Left ventricle myocardium superior (tissue), 1 donor: ENCODE measurements at places on chromosomes 1 and 21.

- DNase-seq: no peak
These were observed 96.1 kb downstream of the KAZN start for GRCh38 chr1:14694589-14694988.

- DNase-seq: no peak
These were observed 1.9 kb downstream of the ETNK2 start for GRCh38 chr1:204149635-204150565.

DNA sequence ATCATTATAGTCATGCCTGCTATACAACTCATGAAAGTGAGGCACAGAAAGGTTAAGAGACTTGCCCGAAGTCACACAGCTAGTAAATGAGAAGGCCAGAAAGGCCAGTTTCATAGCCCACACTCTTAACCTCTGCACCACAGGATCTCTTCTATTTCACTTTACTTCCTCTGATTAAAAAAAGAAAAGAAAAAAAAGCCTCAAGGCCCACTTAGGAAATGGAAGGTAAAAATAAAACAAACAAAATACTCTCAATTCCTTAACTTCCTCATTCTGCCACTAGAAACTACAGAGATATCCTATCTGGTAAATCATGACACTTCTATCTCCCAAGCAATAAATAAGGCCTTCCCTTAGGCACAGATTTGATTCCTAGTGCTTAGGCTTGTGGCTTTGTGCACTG lies 7.6 kb upstream of the ENAH start:
- no peak for DNase-seq

DNA sequence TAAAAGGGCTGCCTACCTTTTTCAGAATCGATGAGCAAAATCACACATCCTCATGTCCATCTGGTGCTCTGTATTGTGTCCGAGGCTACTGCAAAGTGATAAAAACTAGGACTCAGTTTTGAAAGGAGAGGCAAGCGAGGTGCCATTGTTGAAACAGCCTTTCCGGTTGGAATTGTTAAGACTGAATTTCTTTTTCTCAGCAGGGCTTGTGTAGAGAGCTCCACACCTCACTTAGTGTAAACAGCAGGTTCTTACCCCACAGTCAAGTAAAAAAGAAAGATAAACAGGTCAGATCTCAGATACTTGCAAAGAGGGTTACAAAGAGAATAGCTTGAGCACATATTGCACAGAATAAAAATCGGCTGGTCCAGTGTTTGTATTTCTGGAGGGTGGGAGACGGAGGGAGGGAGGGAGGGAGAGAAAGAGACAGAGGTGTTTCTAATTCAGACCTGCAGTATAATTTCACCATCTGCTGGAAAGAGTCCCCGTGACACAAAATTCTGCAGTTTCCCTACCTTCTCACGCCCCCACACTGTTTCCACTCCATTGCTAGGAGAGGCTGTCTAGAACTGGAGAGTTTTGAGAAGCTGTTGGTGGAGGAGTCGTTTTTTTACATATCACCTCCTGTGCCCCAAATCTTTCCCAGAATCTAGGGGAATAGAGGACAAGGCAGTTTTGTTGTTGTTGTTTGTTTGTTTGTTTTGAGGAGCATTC lies 82.5 kb downstream of the EDEM3 start:
- no peak for DNase-seq

DNA sequence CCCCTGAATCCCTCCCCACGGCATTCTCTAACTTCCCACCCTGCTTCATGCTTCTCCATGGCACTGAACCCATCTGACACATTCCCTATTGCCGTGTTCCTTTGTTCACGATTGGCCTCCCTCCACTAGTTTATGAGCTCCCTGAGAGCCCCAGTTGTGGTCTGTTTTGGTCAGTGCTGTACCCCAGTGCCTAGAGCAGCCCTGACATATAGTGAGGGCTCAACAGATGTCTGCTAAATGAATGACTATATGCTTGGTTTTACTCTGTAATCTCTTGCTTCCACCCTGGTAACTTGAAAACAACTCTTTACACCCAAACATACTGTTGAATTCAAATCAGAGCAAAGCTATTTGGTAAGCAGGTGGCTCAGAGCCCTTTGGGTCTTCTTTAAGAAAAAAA lies 171.1 kb upstream of the EDN2 start:
- DNase-seq: no peak

GRCh38 chr1:101317590-101317989 lies 80.8 kb downstream of the S1PR1 start:
- no peak for DNase-seq

- DNase-seq: no peak
These were observed 41.3 kb downstream of the TBX19 start for GRCh38 chr1:168321945-168322344.

GRCh38 chr1:93000751-93001175 lies 39.5 kb upstream of the DIPK1A start:
- no peak for DNase-seq

DNA sequence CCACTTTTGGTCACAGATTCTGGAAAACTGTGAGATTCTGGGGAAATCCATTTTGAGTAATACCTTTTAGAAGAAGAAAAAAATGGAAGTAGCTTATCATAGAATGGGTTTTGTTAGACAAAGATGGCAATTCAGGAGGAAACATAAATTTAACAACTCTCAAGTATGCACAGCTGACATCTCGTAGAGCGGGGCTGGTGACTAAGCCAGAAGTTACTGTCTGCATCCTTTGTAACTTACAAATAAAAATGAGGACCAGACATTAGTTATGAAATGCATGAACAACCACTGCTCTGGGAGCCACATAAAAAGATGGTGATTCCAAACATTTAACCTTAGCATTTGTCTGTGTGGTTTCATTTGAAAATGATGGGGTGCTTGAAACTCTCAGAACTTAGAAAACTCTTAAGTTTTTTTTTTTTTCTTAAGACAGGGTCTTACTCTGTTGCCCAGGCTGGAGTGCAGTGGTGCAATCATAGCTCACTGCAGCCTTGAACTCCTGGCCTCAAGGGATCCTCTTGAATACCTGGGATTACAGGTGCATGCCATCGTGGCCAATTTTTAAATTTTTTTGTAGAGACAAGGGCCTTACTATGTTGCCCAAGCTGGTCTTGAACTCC lies 49.2 kb upstream of the ATP5PO start:
- no peak for DNase-seq

DNA sequence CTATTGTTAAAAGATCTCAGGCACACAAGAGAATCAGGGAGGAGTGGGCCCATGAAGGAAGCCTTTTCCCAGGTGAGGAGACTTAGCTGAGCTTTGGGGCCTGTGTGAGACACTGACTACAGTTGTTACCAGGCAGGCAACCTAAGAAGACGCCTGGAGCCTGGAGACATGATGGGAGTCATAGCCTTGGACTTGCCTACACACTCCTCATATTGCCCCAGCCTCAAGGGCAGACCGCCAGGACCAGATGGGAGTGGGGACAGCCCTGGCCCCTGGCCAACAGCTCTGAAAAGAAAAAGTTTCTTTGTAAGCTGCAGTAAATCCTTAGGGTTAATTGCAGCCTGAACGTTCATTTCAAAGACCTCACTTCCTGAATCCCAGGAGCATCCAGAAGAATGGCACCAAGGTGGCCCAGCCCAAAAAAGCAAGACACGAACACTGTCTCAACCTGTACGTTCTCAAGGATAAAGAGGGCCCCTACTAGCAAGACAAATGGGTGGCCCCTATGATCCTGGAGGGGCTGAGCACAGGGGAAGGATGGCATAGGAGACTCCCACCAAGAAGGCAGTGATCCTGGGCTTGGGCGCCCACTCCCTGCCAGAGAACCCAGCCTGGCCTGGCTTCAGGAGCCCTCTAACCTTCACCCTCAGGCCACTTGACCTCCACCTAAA lies 33.2 kb upstream of the BTG2 start:
- DNase-seq: peak; percentile 38

- no peak for DNase-seq
These were observed 2.3 kb downstream of the PLA2G2F start for GRCh38 chr1:20141466-20141865.

GRCh38 chr1:14699620-14700019 lies 101.1 kb downstream of the KAZN start:
- DNase-seq: no peak

- DNase-seq: no peak
These were observed 21.9 kb downstream of the CLSTN1 start for GRCh38 chr1:9801909-9802308.

DNA sequence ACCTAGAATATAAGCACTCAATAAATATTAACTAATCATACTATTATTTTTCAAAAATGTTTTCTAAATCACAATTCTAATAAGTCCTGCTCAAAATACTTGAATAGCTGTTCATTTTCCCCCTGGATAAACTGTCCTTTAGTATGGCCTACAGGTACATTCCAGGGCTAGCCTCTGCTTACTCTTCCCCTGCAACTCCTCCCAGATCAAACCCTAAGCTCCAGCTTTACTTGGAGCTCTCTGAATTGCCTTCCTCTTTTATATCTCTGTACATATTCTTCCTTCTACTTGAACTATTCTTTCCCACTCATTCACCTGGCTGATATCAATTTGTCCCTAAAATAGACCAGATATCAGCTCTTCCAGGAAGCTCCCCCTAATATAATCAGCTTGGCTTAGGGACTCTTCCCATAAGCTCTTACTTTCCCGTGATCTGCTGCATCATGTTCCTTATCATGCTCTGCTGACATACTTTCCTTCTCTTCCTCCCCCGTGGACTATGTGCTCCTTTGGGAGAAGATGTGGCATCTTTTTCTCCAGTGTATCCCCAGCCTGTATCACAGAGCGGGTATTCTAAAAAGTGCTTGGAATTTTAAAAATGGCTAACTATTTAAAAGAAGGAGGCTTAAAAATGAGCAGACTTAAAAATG lies 43.1 kb upstream of the PIGC start:
- DNase-seq: no peak

DNA sequence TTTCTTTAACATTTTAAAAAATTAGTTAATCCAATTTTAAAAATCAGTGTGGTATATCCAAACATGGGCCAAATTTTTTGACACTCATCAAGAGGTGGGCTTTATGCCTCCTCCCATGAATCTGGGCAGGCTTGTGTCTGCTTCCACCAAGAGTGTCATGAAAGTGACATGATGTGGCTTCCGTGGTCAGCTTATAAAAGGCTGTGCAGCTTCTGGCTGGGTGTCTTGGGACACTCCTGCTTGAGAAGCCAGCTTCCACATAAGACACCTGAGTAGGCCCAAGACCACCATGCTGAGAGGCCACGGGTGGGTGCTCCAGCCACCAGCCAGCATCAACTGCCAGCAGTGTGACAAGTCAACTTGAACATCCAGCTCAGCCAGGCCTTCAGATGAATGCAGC lies 74.3 kb upstream of the RUNX3 start:
- no peak for DNase-seq

GRCh38 chr1:171965777-171966176 lies 124.5 kb downstream of the DNM3 start:
- DNase-seq: no peak

GRCh38 chr1:205002705-205003104 lies 40.3 kb upstream of the CNTN2 start:
- no peak for DNase-seq

DNA sequence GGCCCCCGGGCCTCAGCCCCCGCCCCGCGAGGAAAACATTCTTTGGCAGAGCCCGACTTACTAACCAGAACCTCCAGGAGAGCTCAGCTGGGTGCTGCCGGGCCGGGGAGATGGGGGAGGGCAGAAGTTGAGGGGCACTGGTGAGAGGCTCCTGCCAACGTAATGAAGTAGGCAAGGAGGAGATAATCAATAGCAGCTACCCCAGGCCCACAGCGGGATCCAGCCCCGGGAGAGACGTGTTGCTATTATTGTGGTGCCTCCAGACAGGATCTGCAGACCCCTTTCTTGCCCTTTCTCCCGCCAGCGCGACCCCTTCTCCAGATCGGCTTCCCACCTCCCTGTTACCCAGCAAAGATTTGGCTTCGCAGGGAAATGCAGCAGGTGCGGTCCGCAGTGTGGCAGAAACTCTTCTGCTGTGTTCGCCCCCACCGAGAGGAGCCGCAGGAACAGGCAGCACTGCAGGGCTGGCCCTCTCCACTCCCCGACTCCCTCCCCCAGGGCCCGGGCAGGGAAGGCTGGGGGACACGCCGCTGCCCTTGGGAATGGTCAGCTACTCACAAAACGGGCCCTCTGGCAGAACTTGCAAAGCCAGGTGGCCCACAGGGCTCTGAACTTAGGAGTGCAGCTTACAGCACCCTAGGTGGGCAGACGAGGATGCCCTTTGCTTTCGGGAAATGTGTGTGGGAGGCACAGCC lies 1.5 kb upstream of the KCNA2 start:
- no peak for DNase-seq

DNA sequence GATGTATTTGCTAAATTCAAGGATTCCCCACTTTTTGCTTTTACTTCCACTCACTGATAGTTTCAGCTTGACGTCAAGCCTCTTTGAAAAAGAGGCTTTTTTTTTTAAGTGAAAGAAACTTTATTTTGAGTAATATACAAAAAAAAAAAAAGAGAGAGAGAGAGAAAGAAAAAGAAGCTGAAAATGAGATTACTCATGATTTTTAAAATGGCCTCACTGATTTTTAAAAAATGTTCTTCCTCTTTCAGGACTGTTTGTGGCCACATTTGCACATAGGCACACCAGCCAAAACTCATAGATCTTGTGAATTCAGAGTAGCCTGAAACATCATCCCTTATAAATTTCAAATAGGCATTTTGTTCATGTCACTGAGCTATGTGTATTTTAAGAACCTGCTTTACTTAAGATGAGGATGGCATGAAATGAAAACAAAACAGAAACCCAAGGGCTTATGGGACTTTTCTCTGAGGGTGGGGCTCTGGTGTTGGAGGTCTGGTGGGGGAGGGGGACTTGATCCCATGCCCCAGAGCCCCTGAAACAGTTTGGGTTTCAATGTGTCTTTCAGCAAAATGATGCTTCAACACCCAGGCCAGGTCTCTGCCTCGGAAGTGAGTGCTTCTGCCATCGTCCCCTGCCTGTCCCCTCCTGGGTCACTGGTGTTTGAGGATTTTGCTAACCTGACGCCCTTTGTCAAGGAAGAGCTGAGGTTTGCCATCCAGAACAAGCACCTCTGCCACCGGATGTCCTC lies 6.1 kb downstream of the ATF3 start:
- no peak for DNase-seq

- DNase-seq: no peak
These were observed 479 bp downstream of the RGS16 start for GRCh38 chr1:182603646-182604174.

DNA sequence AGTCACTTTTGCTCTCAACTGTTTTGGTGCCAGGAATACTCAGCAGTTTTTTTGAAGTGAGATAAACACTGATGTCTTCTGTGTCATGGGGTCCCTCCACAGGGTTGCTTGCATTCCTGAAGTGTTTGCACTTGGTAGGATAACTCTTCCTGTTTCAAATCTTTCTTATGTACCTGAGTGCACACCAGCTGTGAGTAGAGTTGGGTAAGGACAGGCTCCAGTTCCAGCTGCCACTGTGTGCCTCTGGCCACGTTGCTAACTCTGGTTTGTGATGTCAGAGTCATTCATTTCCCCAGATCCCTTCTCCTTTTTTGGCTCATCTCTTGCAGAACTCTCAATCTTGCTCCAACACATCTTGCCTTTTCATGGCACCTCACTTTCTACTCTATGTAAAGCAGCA lies 356.3 kb upstream of the B3GALT2 start:
- DNase-seq: no peak

GRCh38 chr1:145751491-145752037 lies 32.3 kb downstream of the CD160 start:
- DNase-seq: no peak

- no peak for DNase-seq
These were observed 6.0 kb downstream of the S100B start for GRCh38 chr21:46598581-46599572.
